ENCODE measurements at places on chromosomes 11 and 22.

DNA sequence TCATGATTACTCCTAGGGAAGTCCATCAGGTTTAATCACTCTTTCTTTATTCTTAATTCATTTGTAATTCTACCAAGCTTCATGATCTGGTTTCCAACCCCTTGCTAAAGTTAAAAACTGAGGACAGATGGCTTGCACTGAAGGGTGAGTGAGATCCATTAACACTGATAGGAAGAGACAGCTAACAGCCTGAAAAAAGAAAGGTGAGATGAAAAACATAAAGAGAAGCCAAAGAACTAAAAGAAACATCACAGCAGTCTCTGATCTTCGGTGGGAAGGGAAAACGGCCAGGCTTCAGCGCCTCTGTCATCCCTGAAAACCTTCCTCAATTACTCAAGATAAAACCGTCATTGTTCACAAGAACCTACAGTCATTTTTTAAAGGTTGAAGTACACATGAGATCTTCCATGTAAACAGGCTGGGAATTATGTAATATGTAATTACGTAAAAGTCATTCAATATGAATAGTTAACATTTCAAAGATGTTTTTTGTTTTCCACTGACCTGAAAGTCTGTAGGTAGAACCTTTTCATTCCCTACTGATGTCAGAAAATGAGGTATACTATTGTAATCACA, 41.3 kb downstream of the VSIG10L2 start:
- DNase-seq, result no peak

GRCh38 chr11:70326365-70326811, 55.9 kb downstream of the PPFIA1 start:
- DNase-seq, result no peak

DNA sequence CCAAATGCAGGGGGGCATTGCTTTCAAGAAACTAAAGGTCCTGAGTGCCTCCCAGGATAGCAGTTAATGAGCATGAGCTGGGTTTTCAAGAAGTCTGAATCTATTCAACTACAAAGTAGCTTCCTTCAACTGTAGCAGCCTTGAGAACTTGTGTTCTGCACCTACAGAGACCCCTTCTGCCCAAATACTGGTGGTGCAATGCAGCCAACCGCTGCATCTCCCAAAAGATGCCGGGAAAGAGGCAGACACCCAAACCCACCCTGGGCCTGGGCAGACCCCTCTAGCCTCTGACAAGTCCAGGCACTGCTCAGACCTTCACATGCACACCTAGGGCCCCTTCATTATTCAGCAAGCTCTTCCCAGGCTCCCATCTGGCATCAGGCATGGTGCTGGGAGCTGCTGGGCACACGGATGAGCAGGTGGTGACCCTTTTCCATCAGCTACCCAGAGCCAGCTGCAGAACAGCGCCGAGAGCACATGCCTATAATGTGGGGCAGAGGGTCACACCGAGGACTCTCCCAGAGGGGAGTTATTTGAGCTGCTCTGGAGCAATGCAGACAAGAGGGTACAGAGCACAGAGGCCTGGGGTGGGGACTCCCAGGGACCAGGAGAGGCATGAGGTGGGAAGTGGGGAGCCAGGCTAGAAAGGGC, 44.9 kb upstream of the ETS1 start:
- peak; percentile 67 for DNase-seq

DNA sequence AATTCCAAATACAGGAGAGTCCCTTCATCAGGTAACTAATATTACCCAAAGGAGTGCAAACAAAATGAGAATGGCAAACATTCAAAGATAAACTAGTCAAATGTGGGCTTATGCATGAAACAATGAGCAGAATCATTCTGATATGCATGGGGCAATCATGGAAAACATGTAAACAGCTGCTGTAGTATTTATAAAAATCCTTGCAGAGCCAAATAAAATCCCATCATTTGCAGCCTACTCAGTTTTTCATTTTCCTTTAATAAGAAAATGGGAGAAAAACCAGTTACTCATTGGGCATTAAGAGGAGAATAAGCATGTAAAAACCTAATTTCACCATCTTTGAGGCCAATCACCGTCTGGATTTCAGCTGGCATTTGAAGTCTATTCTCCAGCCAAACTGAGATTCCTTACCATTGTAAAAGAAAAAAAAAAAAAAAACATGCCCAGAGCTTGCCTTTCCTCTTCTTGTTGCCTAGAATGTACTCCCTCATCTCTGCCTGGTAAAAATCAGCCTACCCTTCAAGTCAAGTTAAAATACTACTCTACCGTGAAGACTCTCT, 249.1 kb downstream of the TTC28 start:
- DNase-seq, result no peak

DNA sequence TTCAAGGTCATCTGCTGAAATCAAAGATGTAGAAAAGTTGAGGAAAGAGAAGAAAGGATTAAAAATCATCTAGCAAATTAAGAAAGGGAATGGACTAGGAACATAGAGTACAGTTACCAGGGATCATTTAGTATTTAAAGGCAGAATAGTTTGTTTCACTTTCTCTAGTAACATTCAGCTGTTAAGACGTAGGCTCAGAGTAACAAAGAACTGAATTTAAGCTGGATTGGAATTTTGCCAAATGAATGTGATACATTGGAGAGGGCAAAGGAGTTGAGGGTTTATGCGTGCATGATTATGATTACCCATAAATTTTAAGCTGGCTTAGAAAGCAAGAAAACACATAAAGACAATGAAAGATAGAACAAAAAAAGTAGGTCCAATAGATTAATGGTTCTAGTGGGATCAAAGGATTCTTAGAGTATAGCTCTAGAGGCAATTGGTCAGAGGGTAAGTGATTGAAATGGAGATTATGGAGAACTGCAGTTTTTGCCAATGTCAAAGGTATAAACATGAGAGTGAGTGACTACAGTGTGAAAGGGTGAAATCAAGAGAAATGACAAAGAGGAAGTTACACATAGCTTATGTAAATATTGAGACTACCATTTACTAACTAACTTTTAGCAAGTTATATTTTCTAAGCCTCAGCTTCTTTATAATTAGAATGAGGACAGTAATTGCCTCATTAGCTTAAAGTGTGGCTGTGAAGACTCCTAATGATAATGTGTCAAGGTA, 190.0 kb downstream of the GRIA4 start:
- DNase-seq, result no peak

DNA sequence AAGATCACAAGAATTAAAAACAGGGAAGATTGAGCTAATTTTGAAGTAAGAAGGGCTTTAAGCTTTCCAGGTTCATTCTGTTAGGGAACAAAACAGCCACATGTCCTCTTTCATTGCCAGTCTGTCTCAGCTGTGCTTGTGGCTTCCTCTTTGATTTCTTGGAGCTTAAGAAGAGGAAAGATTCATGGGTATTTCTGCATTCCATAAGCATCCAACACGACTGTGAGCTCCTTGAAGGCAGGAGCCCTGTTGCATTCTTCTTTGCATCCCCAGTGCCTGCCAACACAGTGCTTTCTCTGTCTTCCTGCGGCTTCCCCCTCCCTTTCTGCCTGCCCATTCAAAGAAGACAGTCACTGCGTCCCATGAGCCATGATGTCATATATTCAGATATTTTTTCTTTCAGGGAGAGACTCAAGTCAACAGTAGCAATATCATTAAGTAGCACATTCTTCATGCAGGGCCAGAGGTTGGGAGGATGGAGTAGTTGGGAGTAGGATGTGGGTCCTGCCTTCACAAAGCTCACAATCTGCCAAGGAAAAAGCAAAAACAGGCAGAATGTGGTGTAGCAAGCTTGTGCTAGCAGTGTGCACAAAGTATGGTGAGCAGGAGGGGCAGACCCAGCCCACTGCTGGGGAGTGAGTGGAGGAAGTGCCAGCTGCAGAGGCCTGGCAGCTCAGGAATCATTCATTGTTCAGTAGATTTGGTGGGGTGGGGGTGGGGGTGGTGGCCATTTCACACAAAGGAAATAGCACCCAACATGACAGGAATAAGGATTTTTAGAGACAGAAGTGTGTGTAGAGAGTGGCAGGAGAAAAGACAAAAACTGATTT, 162.1 kb upstream of the RASSF10 start:
- no peak for DNase-seq

DNA sequence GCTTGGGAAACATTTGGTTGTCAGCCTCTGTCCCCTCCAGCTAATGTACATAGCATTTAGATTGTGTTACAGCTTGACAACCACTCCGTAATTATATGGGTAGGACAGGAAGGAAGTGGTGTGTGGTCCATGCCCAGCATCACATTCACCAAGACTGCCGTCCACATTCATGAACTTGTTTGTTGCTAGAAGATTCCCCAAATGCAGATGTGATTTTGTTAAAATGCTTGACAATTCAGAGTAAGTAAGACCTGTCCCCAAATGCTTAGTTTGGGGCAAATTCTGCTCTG, 1482.7 kb downstream of the TBC1D22A start:
- DNase-seq, result no peak

DNA sequence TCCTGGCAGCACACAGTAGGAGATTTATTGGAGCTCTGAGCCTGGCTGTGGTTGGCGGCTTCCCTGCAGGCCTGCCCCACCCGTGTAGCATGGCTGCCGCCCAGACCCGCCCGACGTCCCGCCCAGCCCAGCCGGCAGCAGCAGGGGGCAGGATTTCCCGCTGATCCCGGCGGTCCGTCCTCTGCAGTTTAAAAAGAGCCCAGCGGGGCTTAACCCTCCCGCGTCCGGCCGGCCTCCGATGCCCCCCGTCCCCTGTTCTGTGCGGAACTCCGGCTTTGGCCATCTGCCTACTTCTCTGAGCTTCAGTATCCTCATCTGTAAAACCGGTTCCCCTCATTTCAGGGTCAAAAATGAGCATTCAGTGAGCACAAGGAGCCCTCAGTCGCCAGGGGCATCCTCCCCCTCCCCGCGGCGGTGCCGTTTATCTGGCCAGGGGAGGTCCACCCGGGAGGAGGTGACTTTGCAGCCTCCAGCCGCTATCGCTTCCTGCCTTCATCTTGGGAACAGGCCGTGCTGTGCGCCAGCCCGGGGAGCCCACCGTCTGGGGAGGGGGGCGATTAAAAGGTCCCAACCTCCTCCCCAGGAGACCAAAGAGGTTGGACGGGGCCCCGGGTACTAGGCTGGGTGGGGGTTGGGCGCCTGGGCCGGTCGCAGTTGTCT, at the start of gene GAS2L1:
Gene GAS2L1 (plus strand): TSS at position 476 of the 660 bp plus-strand sequence. CDS start 1,456 bp downstream, outside the sequence.
- DNase-seq, result peak; percentile 65

GRCh38 chr22:32202539-32203180, 2.2 kb downstream of the RFPL2 start:
- DNase-seq, result peak; percentile 26

- no peak for DNase-seq
Observed at GRCh38 chr11:13958641-13959400, 3.7 kb upstream of the SPON1 start.

- DNase-seq, result no peak
Observed at GRCh38 chr11:71425860-71426259, 22.3 kb downstream of the DHCR7 start.

- DNase-seq, result no peak
Observed at GRCh38 chr11:113085446-113085845, 124.2 kb downstream of the NCAM1 start.

Data from activated CD4-positive, alpha-beta T cell treated with anti-CD3 and anti-CD28 coated beads, Interleukin-2, amount 50 U/mL, for 48 hours (primary cell).